ENCODE measurements at places on chromosomes 1 and 21.

- peak; percentile 45 for DNase-seq
Measured at GRCh38 chr1:247332215-247332622, 552 bp upstream of the ZNF496 start.

GRCh38 chr1:201763455-201764140 lies 65.4 kb upstream of the IPO9 start:
- peak; percentile 85 for DNase-seq

DNA sequence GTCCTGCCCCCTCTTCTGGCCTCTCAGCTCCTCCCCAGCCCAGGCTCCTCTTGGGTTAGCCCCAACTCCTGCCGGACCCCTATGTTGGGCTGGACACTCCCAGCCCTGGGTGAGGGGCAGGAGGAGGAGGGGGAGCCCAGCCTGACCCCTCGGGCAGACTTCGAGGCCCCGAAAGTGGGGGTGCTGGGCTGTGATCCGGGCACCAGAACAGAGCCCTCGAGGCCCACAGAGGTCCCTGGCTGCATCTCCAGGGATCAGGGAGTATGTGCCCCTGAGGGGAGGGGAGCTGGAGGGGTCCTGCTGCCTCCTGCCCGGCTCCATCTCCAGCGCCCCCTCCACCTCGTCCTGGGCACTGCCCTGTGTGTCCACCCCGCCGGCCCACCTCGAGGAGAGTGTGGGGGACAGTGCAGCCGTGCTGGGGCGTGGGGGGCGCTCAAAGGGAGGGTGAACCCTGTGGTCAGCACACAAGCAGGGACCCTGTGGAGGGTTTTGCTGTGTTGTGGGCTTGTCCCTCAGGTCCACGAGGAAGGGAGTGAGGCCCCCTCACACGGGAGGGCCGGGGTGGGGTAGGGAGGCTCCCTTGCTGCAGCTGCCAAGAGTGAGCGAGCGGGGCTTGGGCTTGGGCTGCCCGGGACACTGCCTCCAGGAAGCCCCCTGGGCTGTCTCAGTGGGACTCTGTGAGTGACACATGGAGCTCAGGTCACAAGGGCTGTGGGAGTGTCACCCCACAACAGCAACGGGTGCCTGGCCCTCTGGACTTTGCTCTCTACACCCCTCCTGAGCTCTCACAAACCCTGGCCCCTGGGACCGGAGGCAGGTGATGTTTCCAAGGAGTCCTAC lies 54.4 kb downstream of the COL18A1 start:
- DNase-seq: no peak

DNA sequence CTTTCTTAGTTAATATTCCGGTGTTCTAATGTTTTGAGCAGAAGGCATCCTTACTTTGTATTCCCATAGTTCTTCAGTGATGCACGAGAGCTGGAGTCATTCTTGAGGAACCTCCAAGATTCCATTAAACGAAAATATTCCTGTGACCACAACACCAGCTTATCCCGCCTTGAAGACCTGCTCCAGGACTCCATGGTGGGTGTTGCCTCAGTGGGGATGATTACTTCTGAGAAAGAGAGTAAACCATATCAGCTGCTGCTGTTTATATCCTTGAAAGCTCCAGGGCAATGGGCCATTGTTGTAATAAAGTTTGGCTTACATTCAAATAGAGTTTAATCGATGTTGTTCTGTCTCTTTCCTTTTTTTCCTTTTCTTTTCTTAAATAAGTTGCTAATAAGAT lies 93.1 kb downstream of the MACF1 start:
- peak; percentile 26 for DNase-seq

DNA sequence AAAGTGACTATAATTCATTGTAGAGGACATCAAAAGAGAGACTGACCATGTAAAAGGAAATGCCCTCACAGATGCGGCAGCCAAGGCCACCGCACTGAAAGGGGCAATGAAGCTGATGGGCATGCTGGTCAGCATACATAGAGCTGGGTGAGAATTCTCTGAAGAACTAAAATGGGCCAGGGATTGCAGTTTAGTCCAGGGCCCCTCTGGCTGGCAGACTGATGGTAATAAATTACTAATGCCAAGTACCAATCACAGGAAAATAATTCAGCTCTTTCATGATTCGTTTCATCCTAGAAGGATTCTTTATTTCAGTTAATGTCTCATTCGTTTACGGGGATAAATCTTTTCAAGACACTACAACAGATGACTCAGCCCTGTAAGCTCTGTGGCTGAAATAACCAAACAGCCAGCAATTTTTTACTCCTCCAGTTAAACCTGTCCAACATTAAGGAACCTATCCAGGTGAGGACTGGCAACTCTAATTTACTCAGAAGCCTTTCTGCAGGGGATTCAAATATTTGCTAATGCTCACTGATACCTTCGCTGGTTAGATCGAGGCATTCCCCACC lies 56.9 kb upstream of the MAP1LC3C start:
- no peak for DNase-seq

- DNase-seq: peak; percentile 7
Measured at GRCh38 chr1:168266644-168267186, 14.0 kb upstream of the TBX19 start.

- DNase-seq: peak; percentile 62
Measured at GRCh38 chr1:150168960-150169601, 19.4 kb downstream of the PLEKHO1 start.

DNA sequence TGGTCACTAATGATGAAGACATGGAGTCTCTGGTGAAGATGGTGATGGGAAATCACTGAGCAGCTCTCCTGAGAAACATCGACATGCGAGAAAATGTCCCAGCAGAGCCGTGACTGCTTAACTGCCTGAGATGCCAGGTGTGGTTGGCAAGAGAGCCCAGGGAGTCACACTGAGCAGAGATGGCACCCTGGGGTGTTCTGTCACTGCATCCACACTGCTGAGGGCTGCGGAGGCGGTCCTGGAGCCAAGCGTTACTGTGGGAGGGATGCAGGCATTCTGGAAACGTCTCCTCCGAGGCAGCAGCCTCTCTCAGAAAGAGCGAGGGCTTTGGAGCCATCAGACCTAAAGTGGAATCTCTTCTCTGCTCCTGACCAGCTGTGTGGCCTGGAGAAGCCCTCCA lies 57.2 kb downstream of the EPHB2 start:
- DNase-seq: no peak

GRCh38 chr1:177620636-177621190 lies 349.1 kb downstream of the SEC16B start:
- DNase-seq: peak; percentile 48

GRCh38 chr1:228734881-228735801 lies at the start of gene RHOU:
Gene RHOU, plus strand, starts transcription at chr1:228735479. Its CDS starts 264 bp downstream, at chr1:228735743.
- DNase-seq: peak; percentile 43

DNA sequence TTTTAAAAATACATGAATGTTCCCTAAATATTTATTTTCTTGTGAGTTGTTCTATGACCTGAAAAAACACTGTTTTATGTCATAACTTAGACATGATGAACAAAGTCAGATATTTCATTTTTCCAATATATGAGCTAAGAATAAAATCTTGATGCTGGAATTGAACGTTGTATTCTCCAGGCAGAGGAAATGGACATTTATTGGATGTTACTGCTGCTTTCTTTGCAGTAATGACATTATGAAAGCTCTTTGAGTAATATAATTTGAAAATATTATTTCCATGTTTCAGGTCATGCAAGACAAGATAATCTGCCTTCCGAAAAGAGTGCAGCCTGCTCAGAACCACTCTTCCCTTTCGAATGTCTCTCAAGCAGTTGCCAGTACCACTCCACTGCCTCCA lies 79.5 kb downstream of the LRRC8C start:
- DNase-seq: no peak

DNA sequence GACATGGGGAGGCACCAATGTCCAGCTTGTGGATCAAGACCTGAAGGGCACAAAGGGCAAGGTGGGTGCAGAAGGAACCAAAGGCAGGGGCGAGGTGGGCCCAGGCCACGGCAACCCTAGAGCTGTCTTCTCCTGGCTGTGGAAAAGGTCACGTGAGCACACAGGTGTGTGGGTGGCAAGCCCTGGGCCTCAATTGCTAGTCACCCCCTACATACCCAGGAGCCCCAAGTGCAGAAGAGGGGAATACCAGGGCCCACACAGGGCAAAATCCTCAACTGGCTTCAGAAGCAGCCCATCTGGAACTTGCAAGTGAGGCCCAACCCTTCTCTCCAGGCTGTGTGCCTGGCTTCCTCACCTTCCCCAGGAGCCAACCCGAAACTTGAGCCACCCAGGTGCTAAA lies 25.6 kb downstream of the ZBTB17 start:
- no peak for DNase-seq

GRCh38 chr1:25797939-25798338 lies 2.1 kb upstream of the SELENON start:
- peak; percentile 29 for DNase-seq

GRCh38 chr1:10510520-10511493 lies 36.1 kb downstream of the PEX14 start:
- DNase-seq: peak; percentile 86

DNA sequence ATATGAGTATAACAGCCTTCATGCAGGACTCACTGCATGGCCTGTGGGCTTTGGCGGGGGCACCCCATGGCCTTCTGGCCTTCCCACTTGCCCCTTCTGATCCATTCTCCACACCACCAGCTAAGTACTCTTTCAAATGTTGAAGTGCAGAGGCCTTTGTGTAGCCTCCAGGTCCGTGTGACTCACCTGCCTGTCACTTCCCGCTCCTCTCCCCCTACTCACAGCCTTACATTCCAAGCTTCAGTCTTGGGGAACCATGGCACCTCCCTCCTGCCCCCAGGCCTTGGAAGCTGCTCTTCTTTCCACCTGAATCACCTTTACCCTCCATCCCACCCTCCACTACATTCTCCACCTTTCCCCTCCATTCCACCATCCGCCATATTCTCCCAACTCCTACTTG lies 69.6 kb downstream of the PGM1 start:
- DNase-seq: peak; percentile 33

DNA sequence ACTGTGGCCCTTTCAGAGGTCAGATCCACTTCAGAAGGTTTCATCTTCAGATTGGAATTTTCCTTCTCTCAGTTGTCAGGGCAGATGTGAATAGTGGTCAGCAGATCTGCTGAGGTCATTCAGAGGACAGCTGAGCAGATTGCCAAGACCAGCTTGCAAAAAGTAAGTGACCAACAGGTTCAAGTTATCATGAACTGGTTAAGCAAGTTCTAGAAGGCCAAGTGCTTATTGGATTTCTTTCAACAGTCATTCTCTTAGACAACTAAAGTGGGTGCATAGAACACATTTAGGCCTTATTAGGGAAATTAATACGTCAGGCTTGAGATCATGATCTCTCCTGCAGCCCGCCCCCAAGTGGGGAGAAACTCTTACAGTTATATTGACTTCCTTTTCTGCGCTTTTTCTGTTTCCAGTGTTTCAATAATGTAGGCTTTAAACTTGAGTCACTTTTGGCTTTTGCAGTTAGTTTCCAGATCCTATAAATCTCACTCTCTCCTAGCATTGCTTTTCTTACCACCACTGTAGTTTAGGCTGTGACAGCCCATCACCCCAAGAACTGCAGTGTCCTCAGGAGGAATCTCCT lies 96.4 kb downstream of the C1orf21 start:
- peak; percentile 20 for DNase-seq

DNA sequence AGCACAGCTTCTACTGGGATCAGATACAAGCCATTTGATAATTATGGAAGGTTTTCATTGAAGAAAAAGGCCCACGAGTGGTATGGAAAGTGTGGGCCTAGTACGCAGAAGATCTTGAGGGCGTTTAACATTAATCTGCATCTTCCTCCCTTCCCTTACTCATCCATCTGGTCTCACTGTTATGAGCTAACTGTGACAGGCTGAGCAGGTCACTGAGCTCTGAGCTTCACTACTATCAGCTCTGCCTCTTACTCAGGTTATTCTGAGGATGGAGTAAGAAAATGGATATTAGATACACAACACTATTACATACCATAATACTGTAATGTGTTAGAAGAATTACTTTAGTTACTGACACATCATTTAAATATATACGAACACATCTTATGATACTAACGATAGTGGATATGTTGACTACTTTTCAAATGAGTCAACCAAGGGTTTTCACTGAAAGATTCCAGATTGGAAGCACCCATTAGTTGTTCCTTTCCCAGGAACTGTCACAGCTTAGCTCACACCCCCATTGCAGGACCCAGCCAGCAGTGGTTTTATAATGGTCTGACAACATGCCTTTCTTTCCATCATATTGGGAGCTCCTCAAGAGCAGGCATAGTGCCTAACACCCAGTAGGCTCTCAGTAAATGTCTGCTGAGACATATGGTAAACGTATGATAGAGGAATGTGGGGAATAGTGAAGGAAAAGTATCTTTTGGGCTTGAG lies 97.8 kb upstream of the C8B start:
- DNase-seq: peak; percentile 66

GRCh38 chr21:42232176-42232825 lies 13.4 kb downstream of the ABCG1 start:
- DNase-seq: no peak

- DNase-seq: peak; percentile 2
Measured at GRCh38 chr1:14181191-14181795, 417.2 kb upstream of the KAZN start.

DNA sequence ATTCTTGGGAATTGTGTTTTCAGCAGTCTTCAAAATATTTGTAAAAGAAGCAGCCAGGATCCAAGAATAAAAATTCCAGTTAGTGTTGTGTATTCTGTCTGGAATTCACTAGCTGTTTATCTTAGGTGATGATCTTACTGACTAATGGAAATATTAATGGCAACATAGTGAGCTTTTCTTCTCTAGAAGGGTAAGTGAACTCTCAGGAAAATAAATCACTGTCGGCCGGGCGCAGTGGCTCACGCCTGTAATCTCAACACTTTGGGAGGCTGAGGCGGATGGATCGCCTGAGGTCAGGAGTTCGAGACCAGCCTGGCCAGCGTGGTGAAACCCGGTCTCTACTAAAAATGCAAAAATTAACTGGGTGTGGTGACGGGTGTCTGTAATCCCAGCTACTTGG lies 87.4 kb upstream of the KIF1B start:
- DNase-seq: peak; percentile 63

DNA sequence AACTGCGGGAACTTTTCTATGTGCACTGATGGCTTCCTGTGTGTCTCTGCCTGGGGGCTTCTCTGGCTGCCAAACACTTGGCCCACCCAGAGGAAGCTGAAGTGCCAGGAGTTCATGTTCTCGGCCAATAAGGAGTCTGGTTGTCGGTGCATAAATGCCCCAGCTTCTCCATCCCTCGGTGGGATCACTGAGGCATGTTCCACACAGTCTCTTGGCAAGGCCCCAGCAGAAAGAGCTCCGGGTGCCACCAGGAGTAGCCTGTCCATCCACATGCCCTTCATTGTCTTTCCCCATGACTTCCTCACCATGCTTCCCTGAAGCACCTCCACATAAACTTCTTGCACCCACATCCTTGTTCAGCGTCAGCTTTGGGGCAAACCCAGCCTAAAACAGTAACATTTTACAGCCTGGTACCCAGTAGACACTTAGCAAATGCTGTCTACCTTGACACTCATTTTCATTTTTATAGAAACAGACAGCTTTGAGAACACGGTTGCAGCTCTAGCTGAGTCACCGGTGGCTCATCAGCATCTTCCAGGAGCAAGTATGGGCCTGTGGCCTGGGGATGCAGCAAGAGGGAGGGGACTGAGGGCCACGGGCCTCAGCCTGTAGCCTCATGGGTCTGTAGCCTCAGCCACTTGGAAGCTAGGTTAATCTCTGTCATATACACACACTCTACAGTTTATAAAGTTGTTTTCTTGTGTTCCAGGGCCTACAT lies 14.8 kb upstream of the CDCP2 start:
- peak; percentile 68 for DNase-seq

GRCh38 chr1:175600721-175601440 lies 142.5 kb downstream of the TNR start:
- DNase-seq: no peak

Data from fibroblast of upper back skin (primary cell).